ENCODE measurements at places on chromosomes 11 and 22.

- DNase-seq, result no peak
These were observed 14.8 kb downstream of the FAM181B start for GRCh38 chr11:82718821-82719220.

GRCh38 chr22:40676644-40677043, 2.6 kb upstream of the MCHR1 start:
- DNase-seq, result no peak

- DNase-seq, result no peak
These were observed 644.2 kb downstream of the ETS1 start for GRCh38 chr11:127943152-127943551.

- no peak for DNase-seq
These were observed at the start of gene LIF for GRCh38 chr22:30245985-30246813. Gene LIF (minus strand): TSS chr22:30246759. CDS start chr22:30246695, 64 bp downstream.

GRCh38 chr11:33377412-33378370, 120.5 kb downstream of the HIPK3 start:
- DNase-seq, result no peak

- DNase-seq, result no peak
These were observed 41.5 kb downstream of the DHCR7 start for GRCh38 chr11:71406681-71407080.

DNA sequence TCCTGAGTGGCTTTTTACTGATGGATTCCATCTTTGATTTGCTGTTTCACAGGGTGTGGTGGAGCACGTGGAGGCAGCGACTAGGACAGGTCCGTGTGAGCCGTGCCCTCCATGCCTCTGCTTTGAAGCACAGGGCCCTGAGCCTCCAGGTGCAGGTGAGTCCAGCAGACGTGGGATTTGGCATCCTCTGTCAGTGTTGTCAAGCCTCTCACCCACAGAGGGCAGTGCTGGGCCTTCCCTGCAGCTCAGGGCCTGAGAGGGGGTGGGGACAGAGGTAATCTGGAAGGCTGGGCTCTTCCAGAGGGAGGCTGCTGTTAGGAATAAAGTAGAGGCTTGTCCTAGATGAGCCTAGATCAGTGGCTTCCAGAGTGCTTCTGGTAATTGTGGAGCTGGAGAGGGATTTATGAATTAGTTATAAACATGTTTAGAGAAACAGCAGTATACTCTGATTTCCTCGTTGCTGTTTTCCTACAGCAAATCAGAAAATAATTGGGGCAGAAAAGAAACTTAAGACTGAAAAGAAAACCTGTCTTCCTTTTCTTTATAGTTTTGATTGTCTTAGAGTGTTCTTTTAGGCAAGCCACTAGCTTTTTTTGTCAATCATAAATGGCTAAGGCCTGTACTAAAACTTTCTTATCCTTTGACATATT, 65.0 kb downstream of the SFI1 start:
- peak; percentile 67 for DNase-seq
